Temporal lobe (tissue), 4 donors: ENCODE measurements at places on chromosomes 6 and 20. TPM values are rescaled to one million over a fixed set of nuclear protein-coding genes. Genes with fewer than 3 reads are reported as not detected.

The TSHZ2 gene
- total RNA-seq = 2.0 TPM

The C20orf202 gene
- total RNA-seq = 0.49 TPM

The COX4I2 gene
- total RNA-seq = not detected

The HRH3 gene
- total RNA-seq = 0.49 TPM

The EPPIN gene
- not detected for total RNA-seq

The ANKEF1 gene
- total RNA-seq = 2.5 TPM

The PPP1R16B gene
- total RNA-seq = 10.1 TPM
